BE2C (cell line): ENCODE measurements at places on chromosomes 13 and 19.

DNA sequence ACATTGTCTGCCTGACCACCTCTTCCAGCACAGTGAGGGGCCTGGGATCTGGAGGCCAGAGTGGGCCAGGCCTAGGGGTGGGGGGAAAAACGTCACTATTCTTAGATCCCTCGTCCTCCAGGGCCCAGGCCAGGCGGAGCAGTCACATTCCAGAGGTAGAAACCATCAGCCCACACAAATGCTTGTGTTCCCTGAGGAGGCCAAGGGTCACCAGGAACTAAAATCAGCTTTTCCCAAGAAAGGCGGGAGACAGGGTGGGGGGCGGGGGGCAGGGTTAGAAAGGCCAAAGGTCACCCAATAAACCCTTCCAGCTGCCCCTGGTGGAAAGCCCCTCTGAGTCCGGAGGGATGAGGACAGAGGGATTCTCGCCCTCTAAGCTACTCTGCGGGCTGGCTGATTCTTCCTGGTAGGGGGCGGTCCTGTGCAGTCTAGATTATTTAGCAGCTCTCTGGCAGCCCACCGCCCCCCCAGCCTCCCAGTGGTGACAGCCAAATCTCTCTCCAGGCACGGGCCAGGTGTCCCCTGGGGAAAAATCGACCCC lies 23.5 kb upstream of the CCL25 start:
- DNase-seq, result no peak

GRCh38 chr13:83622422-83622784 lies 259.9 kb downstream of the SLITRK1 start:
- DNase-seq, result no peak

- no peak for DNase-seq
Measured at GRCh38 chr19:23802290-23802689, 43.6 kb upstream of the ZNF681 start.

GRCh38 chr19:19054315-19054938 lies 9.4 kb upstream of the SLC25A42 start:
- no peak for DNase-seq

- DNase-seq, result no peak
Measured at GRCh38 chr19:58450856-58451357, 515 bp upstream of the ZNF324B start.

GRCh38 chr13:98206946-98207345 lies 29.9 kb upstream of the RNF113B start:
- DNase-seq, result no peak

DNA sequence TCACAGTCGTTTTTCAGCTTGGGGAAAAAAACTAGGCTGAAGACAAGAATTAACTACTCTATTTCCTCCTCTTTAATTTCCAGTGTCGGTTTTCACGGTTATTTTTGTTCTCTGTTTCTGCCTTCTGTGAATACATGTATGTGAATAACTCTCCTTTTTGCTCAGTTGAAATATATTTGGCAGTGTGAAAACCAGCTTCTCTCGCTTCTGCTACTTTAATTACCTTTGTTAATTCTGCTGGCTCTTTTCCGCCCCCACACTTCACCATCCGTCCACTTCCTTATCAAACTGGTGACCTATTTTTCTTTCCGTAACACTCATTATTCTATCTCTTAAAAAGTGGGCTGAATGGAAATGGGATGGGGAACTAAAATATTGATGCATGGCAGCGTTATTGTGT lies 126.4 kb downstream of the POU4F1 start:
- DNase-seq, result no peak

GRCh38 chr13:106381091-106381490 lies 154.4 kb downstream of the EFNB2 start:
- no peak for DNase-seq
